Endothelial cell of umbilical vein (primary cell): ENCODE measurements at places on chromosomes 1 and 21. TPM values are rescaled to one million over a fixed set of nuclear protein-coding genes. Genes with fewer than 3 reads are reported as not detected.
A peak's percentile ranks its signal among the peaks of the same experiment; 100 is the strongest.

- DNase-seq = no peak
- H3K27me3 ChIP-seq = no peaks in the 10 kb centered on the region
- H3K4me3 ChIP-seq = no peak overlapping the region
- no peak overlapping the region for H3K27ac ChIP-seq
- H3K36me3 ChIP-seq = no peaks in the 10 kb centered on the region
Observed at GRCh38 chr1:155485945-155486344, 76.7 kb downstream of the ASH1L start.

OR2T2 gene
- total RNA-seq = not detected in 2 replicates

- no peak overlapping the region for H3K27ac ChIP-seq
- no peaks in the 10 kb centered on the region for H3K27me3 ChIP-seq
- DNase-seq = no peak
- no peaks in the 10 kb centered on the region for H3K4me1 ChIP-seq
Observed at GRCh38 chr1:211939876-211940468, 95.4 kb downstream of the INTS7 start.

GRCh38 chr1:43650310-43651085 is 549 bp downstream of the KDM4A start:
- H3K36me3 ChIP-seq = peaks cover 12% of the 10 kb centered on the region
- peak; percentile 94 for DNase-seq

NMNAT2 gene
- total RNA-seq = 0.16 and 0.38 TPM in 2 replicates

C8A gene
- not detected in 2 replicates for total RNA-seq

DNA sequence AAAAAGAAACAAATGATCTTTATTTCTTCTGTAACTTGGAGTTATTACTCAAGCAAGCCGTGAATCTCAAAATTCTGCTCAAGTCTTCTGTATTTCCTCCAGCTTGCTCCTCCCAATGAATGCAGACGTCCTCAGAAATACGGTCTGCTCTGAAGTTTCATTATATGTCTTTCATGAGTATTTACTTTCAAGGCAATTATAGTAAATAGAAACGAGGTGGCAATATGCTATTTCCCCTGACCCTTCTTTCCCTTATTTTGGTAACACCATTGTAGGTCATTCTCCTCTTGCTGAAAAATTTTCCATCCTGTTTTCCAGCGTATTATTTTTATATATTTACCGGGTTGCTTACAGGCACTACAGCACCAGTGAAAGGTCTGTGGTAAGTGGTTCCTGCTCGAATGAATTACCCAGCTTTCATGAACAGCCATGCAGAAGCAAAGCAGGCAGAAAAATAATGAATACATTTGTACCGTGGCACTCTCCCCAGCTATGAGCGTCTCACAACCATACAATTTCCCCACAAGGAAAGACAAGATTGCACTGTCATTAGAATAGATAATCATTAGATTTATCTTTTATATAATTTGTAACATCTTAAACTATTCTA is 350.9 kb upstream of the PKN2 start:
- H3K27me3 ChIP-seq = no peaks in the 10 kb centered on the region
- H3K27ac ChIP-seq = no peak overlapping the region

KRTAP8-1 gene
- not detected in 2 replicates for total RNA-seq

S100A7A gene
- not detected in 2 replicates for total RNA-seq

FCRL6 gene
- not detected in 2 replicates for total RNA-seq

- no peaks in the 10 kb centered on the region for H3K36me3 ChIP-seq
- no peak overlapping the region for H3K27ac ChIP-seq
- no peak for DNase-seq
- H3K27me3 ChIP-seq = peaks cover 17% of the 10 kb centered on the region
- no peak overlapping the region for H3K4me3 ChIP-seq
- H3K4me1 ChIP-seq = peaks cover 16% of the 10 kb centered on the region
Observed at GRCh38 chr21:34987501-34988072, 61.5 kb downstream of the RUNX1 start.

GRCh38 chr1:229028544-229028943 is 242.4 kb upstream of the RAB4A start:
- no peak for DNase-seq
- H3K27me3 ChIP-seq = no peaks in the 10 kb centered on the region
- no peaks in the 10 kb centered on the region for H3K36me3 ChIP-seq
- no peak overlapping the region for H3K27ac ChIP-seq
- H3K4me1 ChIP-seq = peaks cover 26% of the 10 kb centered on the region

DNA sequence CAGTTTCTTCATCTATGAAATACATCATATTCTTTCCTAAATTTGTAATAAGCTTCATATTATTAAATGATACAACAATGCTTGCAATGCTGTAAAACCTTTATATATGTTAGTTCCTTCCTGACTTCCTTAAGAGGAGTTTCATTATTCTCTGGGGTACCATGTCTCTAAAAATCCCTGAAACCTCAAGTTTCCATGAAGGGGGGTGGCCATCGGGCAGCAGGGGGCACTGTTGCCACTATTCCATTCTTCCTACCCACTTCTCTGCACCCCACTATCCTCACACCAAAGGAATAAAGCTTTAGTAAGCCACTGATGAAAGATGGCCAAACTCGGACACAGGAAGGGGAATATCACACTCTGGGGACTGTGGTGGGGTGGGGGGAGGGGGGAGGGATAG is 9.0 kb upstream of the DMRTB1 start:
- no peak overlapping the region for H3K4me3 ChIP-seq
- H3K27me3 ChIP-seq = peaks cover 27% of the 10 kb centered on the region
- DNase-seq = no peak
- H3K36me3 ChIP-seq = no peaks in the 10 kb centered on the region
- no peaks in the 10 kb centered on the region for H3K4me1 ChIP-seq

DNA sequence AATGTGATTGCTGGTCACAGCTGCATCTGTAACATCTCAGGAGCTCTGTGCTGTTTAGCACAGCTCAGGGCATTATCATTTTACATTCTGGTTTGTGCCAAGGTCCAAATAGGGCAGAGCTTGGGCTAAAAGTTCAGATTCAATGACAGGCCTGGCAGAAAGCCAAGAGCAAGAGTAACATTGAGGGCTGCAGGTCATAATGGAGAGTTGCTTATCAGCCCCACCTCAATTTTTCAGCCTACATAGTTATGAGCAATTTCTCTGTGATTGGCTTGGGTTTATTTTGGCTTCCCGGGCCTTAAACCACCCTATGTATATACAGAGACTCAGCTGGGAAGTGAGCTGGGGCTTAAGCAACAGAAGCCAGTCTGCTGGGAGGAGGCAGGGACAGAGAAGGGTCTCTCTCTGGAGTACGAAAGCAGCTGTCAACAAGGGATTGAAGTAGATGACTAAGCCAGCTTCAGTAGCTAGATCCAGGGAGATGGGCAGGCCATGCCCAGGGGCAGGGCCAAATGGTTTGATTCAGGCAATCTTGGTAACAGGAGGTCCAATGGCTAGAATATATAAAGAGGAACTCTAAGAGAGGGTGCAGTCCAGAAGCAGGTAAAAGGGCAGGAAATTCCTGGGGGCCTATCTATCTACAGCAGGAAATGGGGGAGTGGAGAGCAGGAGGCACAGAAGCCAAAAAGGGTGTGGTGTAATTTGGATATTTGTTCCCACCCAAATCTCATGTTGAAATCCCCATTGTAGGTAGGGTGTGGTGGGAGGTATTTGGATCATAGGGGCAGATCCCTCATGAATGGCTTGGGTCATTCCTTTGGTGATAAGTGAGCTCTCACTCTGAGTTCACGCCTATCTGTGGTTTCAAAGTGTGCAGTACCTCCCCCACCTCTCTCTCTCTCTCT is 49.0 kb downstream of the BRINP2 start:
- no peak for DNase-seq
- H3K27me3 ChIP-seq = no peaks in the 10 kb centered on the region
- H3K27ac ChIP-seq = no peak overlapping the region
- no peaks in the 10 kb centered on the region for H3K4me1 ChIP-seq

- no peak overlapping the region for H3K4me3 ChIP-seq
- H3K27ac ChIP-seq = no peak overlapping the region
- H3K36me3 ChIP-seq = no peaks in the 10 kb centered on the region
- peaks cover 44% of the 10 kb centered on the region for H3K4me1 ChIP-seq
- no peaks in the 10 kb centered on the region for H3K27me3 ChIP-seq
Observed at GRCh38 chr1:16180291-16180824, 24.5 kb upstream of the EPHA2 start.

S100A8 gene
- not detected in 2 replicates for total RNA-seq

SLC26A9 gene
- 0.12 and 0.20 TPM in 2 replicates for total RNA-seq

DNA sequence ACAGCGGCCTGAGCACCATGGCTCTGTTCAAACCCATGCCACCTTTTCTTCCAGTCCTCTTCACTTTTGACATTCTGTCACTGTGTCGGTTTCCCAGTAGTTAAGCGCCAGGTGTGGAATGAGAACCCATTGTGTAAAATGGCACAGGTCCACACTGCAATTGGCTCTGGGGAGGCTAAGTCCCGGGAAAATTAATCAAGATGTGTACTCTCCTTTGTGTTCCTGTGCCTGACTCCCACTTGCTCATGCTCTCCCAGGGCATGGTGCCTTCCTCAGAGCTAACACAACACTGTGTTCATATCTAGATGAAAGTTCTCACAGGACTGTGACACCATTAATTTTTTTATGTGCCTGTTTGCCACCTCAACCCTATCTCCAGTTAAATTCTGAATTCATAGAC is 59.0 kb upstream of the BTG3 start:
- H3K36me3 ChIP-seq = no peaks in the 10 kb centered on the region
- H3K27me3 ChIP-seq = no peaks in the 10 kb centered on the region
- no peak overlapping the region for H3K27ac ChIP-seq
- H3K4me1 ChIP-seq = no peaks in the 10 kb centered on the region

FMN2 gene
- not detected in 2 replicates for total RNA-seq

- no peaks in the 10 kb centered on the region for H3K36me3 ChIP-seq
- no peak for DNase-seq
- no peak overlapping the region for H3K27ac ChIP-seq
- no peak overlapping the region for H3K4me3 ChIP-seq
- no peaks in the 10 kb centered on the region for H3K4me1 ChIP-seq
Observed at GRCh38 chr1:194929357-194929756, 1678.9 kb downstream of the KCNT2 start.

RGS8 gene
- not detected in 2 replicates for total RNA-seq

DNA sequence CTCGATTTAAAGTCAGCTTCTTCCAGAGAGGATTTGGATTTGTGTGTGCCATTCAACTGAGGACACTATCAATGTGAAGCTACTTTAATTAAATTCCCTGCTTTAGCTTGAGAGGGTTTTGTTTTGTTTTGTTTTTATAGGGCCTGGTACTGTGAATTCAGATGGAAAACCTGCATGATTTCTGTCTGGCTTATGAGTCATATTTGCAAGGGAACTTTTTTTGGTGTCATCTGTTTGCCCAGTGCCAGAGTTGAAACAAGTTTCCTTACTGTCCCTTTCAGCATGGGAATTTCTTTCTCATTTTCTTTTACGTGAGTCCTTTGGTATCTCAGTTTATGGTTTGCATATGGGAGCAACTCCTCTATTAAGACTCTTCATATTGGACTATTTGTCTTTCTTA is 194.6 kb downstream of the GREM2 start:
- H3K27ac ChIP-seq = no peak overlapping the region
- DNase-seq = no peak
- no peaks in the 10 kb centered on the region for H3K27me3 ChIP-seq
- no peaks in the 10 kb centered on the region for H3K4me1 ChIP-seq

DNA sequence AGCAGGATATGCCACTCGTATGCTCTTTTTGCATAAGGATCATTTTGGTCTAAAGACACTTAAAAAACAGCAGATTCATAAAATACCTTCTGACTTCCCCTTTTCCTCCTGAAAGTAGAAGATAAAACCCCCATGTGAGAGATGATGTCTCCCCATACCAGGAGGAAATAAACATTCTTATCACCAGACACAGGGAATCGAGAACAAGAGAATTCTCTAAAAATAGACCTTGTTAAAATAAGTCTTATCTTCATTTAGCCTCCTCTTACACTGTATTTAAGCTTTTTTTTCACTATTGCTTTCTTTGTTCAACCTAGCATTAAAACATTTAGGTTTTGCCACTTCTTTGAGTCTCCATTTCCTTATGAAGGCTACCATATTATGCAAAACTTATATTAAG is 709.3 kb downstream of the KCNT2 start:
- H3K36me3 ChIP-seq = no peaks in the 10 kb centered on the region
- H3K27me3 ChIP-seq = no peaks in the 10 kb centered on the region
- no peak overlapping the region for H3K27ac ChIP-seq
- H3K4me3 ChIP-seq = no peak overlapping the region
- no peaks in the 10 kb centered on the region for H3K4me1 ChIP-seq

GRCh38 chr1:41627491-41628280 is 143.2 kb upstream of the EDN2 start:
- H3K36me3 ChIP-seq = no peaks in the 10 kb centered on the region
- H3K27ac ChIP-seq = no peak overlapping the region
- H3K4me3 ChIP-seq = no peak overlapping the region

DNA sequence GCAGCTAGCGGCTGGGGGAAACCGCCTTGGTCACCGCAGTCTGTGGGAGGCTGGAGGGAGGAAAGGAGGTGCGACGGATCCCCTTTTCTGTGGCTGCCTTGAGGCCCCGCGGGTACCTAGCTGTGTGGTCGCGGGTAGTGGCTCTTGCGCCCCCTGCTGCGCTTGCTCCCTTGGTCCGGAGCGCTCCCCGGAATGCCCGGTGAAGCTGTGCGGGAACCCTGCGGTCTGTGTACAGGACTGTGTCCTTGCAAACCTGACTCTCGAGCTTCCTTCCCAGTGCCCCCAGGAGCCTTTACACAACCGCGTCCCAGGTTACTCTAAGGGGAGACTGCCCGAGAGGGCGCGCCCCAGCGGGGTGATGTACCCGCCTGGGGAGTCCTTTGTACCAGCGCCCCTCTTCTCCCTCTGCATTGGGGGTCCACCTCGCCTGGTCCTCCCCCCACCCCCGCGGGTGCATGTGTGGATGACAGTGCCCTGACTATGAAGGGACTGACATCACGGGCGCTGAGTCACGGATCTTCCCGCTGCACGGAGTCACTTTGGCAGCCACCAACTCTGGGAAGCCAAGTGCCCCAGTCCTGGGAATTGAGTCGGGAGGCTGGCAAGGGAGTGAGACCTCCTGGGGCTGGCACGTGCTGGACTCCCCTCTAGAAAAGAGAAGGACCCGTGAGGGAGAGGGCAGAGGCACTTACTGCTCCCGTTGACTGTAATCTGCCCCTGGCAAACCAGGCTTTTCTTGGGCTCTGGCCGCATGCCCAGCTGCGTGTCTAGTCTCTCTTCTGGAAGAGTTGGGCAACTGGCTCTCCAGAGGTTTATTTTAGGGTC is 816 bp downstream of the IL6R start:
- DNase-seq = peak; percentile 69
- H3K27ac ChIP-seq = no peak overlapping the region
- H3K36me3 ChIP-seq = no peaks in the 10 kb centered on the region
- H3K27me3 ChIP-seq = no peaks in the 10 kb centered on the region
- H3K4me1 ChIP-seq = peaks cover 12% of the 10 kb centered on the region

SERPINC1 gene
- 0.35 TPM in 1 of 2 replicates, not detected in the other for total RNA-seq

DNA sequence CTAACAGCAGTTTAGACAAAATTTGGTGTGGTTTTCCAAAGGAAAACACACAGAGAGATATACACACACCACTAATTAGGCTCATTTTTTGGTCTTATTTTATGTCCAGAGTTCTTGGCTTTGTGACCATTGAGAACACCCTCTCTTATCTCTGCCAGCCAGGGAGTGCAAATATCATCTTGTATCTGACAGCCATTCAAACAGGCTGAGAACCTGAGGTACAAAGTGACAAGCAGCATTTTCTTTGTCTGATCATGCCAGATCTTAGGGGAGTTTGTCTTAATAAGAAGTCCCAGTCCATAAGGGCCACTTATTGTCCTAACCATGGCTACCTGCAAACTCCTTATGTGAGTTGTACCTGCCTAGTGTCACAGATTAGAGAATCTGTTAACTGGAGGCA is 1165.2 kb downstream of the BRINP3 start:
- H3K4me3 ChIP-seq = no peak overlapping the region
- no peaks in the 10 kb centered on the region for H3K27me3 ChIP-seq
- no peaks in the 10 kb centered on the region for H3K4me1 ChIP-seq
- no peaks in the 10 kb centered on the region for H3K36me3 ChIP-seq
- no peak overlapping the region for H3K27ac ChIP-seq

AQP10 gene
- not detected in 2 replicates for total RNA-seq
